ENCODE measurements at places on chromosomes 5 and 9. TPM values are rescaled to one million over a fixed set of nuclear protein-coding genes. Genes with fewer than 3 reads are reported as not detected.

Gene PCDHB5
- not detected for total RNA-seq

DNA sequence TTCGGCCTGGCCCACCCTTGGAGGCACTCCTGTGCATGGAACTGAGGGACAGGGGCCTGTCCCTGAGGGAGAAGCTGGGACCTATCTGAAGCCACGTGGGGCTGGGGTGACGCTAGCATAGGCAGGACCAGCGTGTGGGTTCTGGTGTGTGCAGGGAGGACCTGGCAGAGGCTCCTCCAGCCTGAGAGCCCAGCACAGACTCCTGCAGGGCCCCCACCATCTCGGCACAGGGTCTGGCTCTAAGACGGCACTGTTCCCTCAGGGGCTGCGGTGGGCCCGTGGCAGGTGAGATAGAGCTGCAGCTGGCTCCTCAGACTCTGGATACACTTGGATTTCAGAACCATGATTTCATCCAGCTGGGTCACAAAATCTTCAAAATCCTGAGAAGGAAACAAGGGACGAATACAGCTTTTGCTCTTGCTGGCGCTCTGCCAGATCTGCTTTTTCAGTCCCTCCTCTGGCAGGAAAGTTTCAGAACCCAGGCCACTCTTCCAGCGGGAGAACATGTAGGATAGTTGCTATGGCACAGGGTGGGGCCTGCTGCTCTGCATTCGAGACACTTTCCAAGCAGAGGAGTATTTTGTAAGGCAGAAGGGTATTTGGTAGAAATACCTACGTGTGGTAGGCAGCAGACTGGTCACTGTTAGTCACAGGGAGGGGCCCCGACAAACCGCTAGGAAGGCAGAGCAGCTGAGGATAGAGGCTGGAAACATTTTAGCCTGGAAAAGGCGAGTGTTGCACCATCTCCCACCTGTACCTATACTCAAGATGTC is 74.7 kb downstream of the KIF24 start:
- no peak for DNase-seq

DNA sequence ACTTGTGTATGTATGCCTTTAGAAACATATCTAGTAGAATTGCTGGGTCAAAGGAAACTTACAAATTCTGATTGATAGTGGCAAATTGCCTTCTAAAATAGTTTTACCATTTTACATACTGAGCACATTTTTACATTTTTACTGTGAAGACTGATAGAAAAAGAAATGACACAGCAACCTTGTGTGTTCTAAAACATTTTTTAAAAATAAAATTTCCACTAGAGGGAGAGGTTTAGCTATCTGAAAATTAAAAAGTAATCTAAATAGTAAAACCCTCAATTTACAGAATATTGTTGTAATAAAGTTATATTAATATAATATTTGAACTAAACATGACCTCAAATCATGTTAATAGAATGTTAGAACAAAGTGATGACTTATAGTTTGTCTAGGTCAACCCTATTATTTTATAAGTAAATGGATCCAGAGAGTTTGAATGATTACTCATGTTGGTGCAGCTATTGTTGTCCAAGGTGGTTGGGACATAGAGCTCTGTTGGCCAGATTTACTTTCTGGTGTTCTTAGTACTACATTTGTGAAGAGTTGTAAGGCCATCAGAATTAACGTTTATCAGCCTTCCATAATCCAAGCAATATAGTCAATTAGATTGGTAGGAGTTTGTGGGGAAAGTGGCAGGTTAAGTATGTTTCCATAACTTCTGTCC is 17.2 kb downstream of the CENPP start:
- no peak for DNase-seq

DNA sequence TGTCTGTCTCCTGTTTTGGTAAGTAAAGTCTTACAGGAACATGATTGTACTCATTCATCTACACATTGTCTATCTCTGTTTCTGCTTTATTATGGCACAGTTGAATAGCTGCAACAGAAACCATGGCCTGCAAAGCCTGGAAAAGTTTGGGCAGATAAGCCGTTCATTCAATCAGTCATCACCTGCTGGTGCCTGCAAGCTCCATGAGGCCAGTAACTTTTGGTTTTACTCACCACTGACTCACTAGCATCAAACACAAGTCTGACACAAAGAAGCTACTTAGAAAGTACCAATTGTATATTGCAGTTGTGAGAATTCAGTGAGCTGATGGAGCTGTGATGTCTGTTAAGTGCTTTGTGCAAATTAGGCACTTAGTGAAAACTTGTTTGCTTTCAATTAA is 373.6 kb upstream of the SGCD start:
- DNase-seq = no peak

DNA sequence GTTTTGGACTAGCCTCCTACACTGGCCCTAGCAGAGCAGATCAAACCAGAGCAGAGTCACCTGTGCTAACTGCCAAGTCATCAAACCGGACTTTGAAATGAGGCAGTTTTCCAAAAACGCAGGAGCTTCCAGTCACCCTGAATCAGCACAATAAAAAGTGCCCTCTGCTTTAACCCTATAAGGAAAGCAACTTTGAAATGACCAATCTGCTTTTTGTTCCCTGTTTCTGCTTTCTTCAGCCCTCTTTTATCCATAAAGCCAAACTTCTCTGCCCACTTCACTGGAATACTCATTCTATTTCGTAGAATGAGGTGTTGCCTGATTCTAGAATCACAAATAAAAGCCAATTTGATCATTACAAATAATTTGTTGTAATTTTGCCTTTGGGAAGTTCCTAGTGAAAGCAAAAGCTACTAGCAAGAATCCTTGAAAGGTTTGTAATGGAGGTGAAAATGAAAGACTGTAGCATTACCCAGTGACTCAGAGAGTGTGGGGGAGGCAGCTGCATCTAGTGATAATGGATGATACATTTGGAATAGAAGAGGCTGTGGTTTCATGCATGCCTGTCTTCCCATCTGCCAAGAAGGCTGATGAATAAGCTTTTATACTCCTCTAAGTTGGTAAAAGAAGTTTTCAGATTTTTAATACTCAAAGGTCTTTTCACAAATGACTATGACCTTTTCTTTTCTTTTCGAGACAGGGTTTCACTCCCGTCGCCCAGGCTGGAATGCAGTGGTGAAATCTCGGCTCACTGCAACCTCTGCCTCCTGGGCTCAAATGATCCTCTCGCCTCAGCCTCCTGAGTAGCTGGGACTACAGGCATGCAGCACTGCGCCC is 14.9 kb downstream of the SPAAR start:
- DNase-seq = no peak

Gene RABGAP1
- total RNA-seq = 42.0 TPM
